ENCODE measurements at places on chromosomes 16 and 17.

GRCh38 chr16:51453251-51453650 is 302.2 kb upstream of the SALL1 start:
- no peak for DNase-seq

GRCh38 chr17:77503916-77504651 is 363.3 kb downstream of the SEC14L1 start:
- DNase-seq: no peak

- no peak for DNase-seq
Measured at GRCh38 chr17:7123844-7124243, 9.2 kb upstream of the ASGR2 start.

- DNase-seq: no peak
Measured at GRCh38 chr16:76705892-76706291, 428.7 kb downstream of the CNTNAP4 start.

- DNase-seq: no peak
Measured at GRCh38 chr16:58497468-58497867, 2.5 kb upstream of the NDRG4 start.

- no peak for DNase-seq
Measured at GRCh38 chr17:77493238-77493820, 352.6 kb downstream of the SEC14L1 start.

GRCh38 chr16:87828071-87828906 is 41.0 kb downstream of the SLC7A5 start:
- DNase-seq: peak; percentile 59

- no peak for DNase-seq
Measured at GRCh38 chr17:32917081-32917480, 10.9 kb upstream of the TMEM98 start.

GRCh38 chr17:41521574-41522261 is 3.0 kb upstream of the KRT15 start:
- no peak for DNase-seq
